Cortex of kidney (tissue), 1 donor: ENCODE measurements at places on chromosomes 5 and 9.

DNA sequence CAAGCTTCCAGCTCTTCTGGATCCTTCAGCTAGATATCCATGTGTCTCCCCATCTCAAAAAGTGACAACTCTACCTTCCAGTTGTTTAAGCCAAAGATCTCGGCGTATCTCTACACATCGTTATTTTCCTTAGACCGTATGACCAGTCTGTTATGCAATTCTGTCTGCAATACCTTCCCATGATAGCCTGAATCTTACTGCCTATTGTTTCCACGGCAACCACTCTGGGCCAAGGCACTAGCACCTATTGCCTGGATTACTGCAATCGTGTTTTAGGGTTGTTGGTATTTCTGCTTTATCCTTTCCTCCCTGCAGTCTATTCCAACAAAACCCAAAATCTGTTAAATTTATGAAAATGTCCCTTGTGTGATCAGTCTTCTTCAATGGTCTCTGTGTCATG is 448.4 kb downstream of the MTRR start:
- DNase-seq = no peak

GRCh38 chr9:128771745-128772519 is at the start of gene ZER1:
Gene ZER1 (minus strand): TSS chr9:128771927. CDS start chr9:128755565, 16,362 bp downstream.
- no peak for DNase-seq

GRCh38 chr9:33468215-33468730 is 5.5 kb downstream of the NOL6 start:
- DNase-seq = no peak

GRCh38 chr5:102749416-102750030 is 5.6 kb upstream of the PAM start:
- no peak for DNase-seq

- no peak for DNase-seq
Observed at GRCh38 chr9:126609191-126609590, 4.5 kb upstream of the LMX1B start.

- DNase-seq = no peak
Observed at GRCh38 chr5:31247381-31247780, 53.9 kb downstream of the CDH6 start.

- no peak for DNase-seq
Observed at GRCh38 chr9:93910598-93910997, 44.6 kb downstream of the BARX1 start.
